ENCODE measurements at places on chromosomes 3 and 15.
A peak's percentile ranks its signal among the peaks of the same experiment; 100 is the strongest.

GRCh38 chr3:153840487-153840886 is 280.7 kb upstream of the ARHGEF26 start:
- DNase-seq, result no peak

DNA sequence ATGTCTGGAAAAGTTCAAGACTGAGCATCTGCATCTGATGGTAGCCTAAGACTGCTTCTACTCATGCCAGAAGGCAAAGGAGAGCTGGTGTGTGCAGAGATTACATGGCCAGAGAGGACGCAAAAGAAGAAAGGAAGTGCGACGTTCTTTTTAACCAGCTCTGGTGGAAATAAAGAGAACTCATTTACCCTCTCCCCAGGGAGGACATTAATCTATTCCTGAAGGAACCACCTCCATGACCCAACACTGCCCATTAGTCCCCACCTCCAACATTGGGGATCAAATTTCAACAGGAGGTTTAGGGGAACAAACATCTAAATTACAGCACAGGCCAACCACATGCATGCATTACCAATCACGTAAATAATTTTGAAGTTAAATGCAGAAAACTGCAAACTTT is 1.5 kb upstream of the NCK1 start:
- DNase-seq, result no peak

GRCh38 chr3:37173806-37174205 is 576 bp downstream of the LRRFIP2 start:
- no peak for DNase-seq

DNA sequence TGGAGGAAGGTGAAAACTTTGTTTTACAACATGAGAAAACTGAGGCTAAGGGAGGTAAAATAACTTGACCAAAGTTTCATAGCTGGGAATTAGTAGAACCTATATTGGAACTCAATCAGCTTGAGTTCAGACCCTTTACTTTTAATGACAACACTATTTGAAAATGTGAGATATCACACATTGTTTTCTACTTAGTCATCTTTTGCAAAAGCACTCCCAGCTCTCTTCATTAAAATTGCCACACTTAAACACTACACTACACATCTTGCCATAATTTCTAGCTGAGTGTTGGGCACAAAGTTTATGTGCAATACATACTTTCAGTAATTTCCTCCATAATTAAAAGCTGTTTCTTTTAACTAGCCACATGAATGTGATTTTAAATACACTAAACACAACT is 230.4 kb upstream of the DCBLD2 start:
- DNase-seq, result no peak

DNA sequence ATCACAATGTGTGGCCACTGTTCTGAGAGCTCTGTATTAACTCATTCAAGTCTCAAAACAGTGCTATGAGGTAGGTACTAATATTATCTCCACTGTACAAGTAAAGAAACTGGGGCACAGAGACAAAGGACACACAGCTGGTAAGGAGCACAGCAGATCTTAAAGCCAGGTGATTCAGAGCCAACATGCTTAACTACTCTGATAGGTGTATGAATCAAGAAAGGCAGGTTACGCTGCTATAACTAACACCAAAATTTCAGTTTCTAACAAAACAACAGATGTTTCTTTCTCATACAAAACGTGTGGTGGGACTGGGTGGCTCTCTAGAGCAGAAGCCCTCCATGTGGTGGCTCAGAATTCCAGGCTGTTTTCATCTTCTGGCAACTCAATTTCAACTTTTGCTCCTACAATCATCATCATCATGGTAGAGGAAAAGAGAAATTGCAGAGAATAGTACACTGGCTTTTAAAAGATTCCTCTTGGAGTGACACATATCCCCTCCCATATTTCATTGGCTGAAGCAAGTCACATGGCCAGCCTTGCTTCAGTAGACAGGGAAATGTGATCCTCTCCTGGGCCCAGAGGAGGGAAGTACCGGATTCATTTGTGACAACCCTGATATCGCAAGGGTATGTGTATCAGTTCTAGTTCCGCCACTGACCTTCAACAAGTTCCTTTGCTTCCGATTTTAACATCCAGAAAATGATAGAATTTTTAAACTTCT is 126.2 kb upstream of the PTX3 start:
- no peak for DNase-seq

DNA sequence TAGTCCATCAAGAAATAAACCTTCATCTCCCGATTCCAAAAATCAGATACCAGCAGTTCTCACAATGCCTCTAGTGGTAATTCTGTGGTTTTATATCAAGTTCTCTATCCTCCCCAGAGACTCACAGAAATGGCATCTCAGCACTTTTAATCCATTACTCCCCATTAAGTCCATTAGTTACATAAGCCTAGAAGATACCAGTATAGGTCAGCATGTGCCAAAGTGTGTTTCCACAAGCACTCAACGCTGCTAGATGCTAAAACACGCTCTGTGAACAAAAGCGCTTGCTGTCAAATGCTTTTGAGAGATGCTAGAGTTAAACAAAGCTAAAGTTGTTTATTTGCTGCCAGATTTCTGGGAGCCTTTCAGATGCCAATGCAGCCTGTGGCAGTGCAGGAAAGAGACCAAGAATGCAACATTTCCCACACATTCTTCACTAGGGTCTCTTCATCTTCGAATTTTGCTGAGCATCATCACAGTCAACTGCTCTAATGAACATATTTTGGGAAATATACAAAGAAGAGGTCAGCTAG is 918.8 kb upstream of the CFAP20DC start:
- DNase-seq, result no peak

DNA sequence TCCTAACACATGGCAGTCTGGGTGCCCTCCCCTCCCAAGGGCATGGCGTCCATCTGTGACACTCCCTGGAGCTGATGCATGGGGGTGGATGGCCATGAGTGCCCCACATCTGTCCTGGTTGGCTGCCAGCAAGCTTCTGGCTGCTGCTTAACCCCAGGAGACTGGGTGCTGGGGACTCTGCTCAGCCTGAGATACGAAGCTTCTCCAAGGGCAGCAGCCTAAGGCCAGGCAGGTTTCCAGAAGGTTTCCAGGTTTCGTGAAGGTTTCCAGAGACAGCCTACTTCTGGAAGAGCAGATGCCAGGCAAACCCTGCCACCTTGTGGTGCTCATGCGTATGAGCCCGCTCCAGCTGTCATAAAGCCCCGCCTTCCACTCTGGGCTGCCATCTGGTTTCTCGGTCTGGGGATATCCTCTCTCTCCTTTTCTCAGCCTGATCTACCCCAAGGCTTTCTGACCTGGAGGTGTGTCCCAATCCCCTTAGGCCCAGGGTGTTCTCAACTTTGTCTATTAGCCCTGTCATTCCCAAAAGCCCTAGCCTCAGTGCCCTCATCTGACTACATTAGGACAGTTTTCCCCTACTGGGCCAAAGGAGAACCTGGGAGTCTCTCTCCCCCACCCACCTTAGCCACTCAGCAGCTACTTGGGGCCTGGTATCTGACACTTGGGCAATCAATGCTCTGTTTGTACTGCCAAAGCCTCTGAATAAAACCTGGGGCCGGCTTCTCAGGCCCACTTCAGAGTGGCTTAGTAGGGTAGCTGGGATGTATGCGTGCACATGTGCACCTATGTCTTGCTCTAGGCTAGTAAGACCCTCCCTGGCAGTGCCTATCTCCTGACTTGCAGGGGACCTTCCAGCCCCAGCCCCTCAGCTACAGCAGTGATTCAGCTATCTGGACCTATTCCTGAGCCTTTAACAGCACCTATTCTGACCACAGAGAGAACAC is 12.0 kb downstream of the MRPL46 start:
- peak; percentile 60 for DNase-seq

- no peak for DNase-seq
These were observed 77.8 kb upstream of the VGLL4 start for GRCh38 chr3:11721479-11721878.

DNA sequence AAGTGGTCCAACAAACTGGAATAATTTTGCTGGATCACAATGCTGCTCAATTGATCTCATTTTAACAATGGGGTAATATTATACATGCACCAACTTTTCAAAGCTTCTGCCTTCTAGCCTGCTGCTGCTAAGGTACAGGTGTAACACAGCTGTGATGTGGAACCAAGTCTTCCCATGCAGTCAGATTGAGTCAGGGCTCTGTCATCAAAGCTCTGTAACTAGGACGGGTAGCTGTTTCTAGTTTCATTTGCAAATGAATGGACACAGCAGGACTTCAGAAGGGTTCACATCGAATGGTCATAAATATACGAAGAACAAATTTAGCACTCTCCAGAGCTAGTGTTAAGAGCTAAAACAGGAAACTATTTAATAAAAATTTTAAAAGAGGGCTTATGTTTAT is 189.2 kb downstream of the USP13 start:
- DNase-seq, result no peak

DNA sequence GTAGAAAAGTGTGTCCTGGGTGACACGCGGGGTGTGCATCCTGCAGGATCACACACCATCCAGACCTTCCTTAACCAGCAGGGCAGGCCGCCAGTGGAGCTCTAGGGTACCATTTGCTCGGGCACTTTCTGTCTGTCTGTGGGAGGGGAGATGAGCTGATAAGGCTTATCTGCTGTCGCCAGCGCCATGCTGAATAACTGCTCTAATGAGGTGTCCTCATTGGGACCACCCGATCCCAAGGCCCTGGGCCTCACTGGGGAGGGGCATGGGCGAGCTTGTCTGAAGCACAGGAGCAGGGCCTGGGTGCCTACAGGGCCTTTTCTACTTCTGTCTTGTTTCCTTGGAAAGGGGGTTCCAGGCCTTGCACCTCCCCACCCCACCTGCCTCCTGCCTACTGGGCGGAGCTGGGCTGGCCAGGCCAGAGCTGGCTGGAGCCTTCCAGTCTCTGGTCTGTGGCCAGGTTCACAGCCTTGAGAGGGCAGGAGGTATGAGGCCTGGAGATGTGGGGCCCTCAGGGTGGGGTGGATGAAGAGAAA is 2.5 kb upstream of the GATA2 start:
- DNase-seq, result no peak

DNA sequence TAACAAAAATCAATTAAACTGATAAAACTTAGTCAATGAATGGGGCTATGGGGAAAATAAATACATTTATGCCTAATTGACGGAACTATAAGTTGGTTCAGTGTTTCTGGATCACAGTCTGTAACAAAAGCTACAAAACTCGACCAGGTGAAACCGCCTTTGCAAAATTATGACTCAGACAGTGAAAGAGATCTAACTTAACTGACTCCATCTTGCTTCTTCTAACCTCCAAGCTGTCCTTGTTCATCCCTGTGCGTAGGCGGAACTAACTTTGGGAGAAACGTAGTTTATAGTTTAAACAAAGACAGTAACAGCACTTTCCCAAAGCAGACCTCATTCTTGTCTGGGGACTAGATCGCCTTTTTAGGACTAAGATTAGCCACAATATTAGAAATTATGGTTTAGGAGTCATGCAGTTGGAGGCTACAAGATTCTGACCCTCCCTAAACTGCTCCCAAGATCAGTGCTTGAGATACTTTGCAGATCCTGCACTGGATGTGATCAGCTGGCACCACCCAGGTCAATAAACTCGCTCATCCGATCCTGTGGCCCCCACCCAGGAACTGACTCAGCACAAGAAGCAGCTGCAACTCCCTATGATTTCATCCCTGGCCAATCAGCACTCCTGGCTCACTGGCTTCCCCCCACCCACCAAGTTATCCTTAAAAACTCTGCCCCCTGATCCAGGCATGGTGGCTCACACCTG is 7.2 kb upstream of the MFGE8 start:
- no peak for DNase-seq

- no peak for DNase-seq
These were observed 129.6 kb upstream of the LMCD1 start for GRCh38 chr3:8371960-8372463.

GRCh38 chr15:85150130-85150480 is 168.4 kb downstream of the PDE8A start:
- no peak for DNase-seq

- DNase-seq, result no peak
These were observed 371.5 kb upstream of the GOLIM4 start for GRCh38 chr3:168467115-168467714.

DNA sequence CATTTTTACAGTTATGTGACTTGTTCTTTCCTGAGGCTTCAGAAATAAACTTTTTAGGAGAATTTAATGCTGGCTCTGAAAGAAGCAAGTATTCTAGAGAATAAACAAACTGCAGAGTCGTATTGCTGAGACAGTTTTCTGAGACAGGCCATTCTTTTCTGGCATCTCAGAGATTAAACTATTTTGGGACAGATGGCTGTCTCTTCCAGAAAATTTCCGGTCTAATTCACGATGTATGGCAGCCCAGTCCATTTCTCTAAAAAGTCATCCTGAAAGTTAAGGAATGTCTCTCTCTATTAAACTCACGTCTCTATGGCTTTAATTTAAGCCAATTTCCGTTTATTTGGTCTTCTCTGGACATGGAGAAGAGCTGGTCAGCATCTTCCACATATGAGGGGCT is 208.6 kb downstream of the FEZF2 start:
- DNase-seq, result no peak

DNA sequence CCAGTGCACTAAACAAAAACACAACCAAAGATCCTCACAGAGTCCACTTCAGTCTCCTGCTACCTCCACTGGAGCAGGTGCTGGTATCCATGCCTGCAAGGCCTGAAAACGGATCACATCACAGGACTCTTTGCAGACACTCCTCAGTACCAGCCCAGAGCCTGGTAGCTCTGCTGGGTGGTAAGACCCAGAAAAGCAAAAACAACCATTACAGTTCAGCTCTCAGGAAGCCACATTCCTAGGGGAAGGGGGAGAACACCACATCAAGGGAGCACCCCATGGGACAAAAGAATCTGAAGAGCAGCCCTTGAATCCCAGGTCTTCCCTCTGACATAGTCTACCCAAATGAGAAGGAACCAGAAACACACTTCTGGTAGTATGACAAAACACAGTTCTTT is 52.5 kb upstream of the PFN2 start:
- no peak for DNase-seq

- no peak for DNase-seq
These were observed 282.3 kb downstream of the SLC9A9 start for GRCh38 chr3:143565951-143566350.

GRCh38 chr15:23869396-23869795 is 182.3 kb upstream of the NDN start:
- peak; percentile 21 for DNase-seq

- DNase-seq, result peak; percentile 13
These were observed 6.0 kb downstream of the LINS1 start for GRCh38 chr15:100595964-100596363.

- DNase-seq, result no peak
These were observed 3.0 kb upstream of the APH1B start for GRCh38 chr15:63274427-63274826.
